CD8-positive, alpha-beta memory T cell (primary cell): ENCODE measurements at places on chromosomes 2 and 18.

DNA sequence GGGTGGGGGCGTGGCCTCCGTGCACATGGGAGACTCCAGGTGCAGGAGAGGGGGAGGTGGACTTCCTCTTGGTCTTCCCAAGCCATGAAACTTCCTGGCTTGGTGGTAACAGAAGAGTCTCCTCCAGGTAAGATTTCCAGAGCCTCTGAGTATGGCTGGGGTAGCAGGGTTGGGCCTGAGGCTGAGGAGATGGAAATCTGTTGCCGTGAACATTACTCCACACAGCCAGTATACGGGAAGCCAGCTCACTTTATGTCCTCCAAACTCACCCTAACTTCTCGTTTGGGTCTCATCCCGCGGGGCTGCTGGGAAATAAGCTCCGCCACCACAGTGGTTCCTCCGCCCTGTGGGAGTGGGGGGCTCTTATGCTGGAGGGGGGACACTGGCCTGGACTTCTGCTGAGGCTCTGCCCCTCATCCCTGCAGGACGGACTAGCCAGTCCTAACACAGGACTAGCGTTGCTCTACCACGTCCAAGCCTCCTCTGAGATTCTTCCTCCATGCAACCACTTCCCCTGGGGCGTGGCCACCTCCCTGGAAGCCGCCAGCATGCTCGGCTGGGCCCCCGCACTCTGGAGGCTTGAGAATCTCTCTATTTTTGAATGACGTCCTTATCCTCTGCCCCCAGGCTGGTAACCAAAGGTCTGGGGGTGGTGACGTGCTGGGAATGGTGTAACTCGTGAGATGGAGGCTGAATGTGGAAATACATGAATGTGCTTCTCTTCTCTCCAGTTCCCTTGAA lies 777 bp upstream of the RAB17 start:
- peak; percentile 17 for DNase-seq

DNA sequence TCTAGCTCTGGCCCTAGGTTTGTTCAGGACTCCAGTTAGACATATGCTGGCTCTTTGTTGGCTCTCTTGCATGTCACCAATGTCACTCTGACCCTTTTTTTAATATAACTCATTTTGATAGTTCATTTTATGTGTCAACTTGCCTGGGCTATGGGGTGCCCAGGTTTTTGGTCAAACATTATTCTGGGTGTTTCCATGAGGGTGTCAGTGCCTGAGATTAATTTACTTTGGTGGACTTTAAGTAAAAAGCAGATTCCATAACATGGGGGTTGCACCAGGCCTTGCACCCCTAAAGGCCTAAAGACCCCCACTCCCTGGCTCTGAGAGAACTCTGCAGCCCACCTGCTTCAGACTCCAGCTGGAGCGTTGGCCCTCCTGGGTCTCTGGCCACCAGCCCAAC lies 48.1 kb upstream of the SNTG2 start:
- DNase-seq, result no peak

GRCh38 chr18:31102025-31102684 lies at the start of gene DSC2:
TSS of gene DSC2 (minus strand) at chr18:31102421. CDS start at chr18:31101971, 450 bp downstream.
- no peak for DNase-seq

DNA sequence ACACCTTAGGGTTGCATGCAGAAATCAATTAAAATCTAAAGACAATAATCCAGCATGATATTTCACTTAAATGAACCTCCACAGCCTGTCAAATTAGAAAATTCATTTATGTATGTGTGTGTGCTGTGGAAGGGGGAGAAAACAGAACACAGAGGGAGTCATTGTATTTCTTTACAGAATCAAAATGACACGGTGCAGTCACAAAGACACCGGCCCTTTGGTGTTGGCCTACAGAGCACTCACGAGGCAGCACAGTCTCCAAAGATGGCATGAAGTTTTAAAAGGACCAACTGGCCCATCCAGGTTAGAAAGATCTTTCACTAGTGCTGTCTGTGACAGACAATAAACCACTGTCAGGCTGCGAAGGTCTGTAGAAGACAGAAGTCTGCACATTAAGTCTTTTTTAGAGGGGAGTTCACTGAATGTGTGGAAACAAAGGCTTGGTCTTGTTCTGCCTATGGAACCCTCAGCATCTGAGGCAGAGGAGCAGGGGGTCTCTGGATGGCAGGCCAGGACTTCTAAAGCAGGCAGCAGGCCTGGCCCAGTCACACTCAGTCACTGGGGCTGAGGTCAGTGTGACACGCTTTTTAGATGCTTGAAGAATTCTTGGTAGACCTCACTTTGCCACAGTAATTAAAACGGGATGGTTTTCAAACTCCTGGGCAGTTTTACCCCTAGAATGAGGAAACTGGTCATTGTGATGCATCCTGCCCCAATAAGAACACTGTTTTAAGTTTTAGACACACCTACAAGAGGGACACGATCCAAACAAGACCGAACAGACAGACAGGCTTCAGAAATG lies 184.9 kb downstream of the AFF3 start:
- no peak for DNase-seq

DNA sequence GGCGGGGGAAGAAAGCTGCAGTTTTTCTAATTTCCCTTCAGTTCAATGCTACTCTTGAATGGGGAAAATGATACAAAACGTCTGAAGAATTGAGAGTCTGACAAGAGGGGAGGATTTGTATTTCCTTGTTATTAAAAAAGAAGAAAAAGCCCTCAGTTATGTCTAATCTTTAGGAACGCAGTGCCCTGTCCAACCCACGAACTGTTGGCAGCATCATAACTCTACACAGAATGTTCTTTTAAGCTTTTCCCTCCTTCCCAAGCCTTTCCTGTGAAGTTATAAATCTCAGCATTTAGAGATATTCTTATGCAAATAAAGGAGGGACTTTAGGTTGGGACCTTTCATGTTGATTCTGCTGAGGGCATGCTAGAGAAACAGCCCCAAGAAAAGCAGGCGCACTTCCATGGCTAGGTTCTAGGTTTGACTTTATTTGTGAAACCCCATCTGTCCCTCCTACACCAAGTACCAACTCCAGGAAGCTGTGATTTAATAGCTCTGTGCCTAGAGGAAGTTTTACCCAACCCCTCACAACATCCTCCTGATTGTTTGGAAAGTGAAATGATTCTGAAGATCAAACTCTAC lies 288.6 kb downstream of the SETBP1 start:
- no peak for DNase-seq

DNA sequence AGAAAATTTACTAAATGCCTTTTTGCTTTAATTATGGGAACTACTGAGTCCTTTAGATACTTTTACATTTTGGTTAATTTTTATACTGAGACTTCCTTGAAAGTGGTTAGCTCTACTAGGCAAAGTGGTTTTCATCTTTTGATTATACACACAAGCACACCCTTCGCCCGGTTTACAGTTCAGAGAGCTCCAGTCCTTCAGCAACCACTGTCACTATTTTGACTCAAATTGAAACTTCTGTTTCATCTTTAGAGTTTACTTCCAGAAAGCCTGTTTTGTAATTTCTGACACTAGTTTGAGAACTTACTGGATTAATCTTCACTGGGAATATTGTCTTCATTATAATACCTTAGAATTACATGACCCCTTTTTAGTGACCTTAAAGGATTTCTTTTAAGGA lies 140.3 kb upstream of the FOSL2 start:
- DNase-seq, result no peak

DNA sequence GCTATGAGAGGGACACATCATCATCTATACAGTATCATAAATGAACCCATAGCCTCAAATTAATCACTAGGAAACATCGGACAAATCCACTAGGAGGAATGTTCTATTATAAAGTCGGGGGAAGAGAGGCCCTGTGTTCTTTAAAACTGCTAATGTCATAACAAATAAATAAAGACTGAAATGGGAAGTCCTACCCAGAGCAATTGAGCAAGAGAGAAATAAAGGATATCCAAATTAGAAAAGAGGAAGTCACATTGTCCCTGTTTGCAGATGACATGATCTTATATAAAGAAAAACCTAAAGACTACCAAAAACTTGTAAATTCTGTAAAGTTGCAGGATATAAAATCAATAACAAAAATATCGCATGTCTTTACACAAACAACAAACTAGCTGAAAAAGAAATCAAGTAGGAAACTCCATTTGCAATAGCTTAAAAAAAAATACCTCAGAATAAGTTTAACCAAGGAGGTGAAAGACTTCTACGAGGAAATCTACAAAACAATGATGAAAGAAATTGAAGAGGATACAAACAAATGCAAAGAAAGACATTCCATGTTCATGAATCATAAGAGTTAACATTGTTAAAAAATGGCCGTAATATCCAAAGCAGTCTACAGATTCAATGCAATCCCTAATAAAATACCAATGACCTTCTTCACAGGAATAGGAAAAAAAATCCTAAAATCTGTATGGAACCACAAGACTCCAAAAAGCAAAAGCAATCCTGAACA lies 30.6 kb downstream of the RTN4 start:
- DNase-seq, result no peak

- no peak for DNase-seq
Measured at GRCh38 chr2:33496726-33497125, 20.3 kb downstream of the RASGRP3 start.

DNA sequence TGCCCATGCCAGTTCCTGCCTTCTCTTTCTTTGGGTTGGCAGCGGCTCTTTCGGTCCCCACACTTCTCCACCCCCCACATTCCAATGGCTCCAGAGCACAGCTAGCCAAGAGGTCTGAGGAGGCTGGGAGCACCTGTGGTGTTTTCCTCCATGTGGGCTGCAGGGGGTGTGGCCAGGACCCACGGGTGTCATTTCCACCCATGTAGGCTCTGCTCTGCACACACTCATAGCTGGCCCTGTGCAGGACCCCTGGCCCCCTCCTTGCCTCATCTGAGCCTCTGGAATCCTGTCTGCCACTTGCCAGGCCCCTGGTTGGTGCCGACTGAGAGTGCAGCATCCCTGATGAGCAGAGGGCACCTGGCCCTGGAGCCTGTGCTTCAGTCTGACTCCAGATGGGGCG lies 46.3 kb downstream of the DYSF start:
- DNase-seq, result no peak

DNA sequence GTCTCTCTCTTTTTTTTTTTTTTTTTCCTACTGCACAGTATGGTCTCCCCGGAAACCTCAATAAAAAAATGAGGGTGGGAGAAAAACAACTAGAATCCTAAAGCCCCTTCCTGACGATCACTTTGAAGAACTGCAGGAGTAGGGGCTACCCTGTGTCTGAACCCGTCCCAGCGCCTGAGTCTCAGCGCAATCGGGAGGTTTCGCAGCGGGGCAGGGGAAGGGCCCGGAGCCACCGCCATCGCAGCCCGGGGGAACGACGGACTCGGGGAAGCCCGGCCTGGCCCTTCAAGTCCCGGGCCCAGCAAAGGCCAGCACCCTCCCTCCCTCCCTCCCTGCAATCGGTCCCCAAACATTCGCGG lies 411 bp downstream of the NARS1 start:
- DNase-seq, result no peak

DNA sequence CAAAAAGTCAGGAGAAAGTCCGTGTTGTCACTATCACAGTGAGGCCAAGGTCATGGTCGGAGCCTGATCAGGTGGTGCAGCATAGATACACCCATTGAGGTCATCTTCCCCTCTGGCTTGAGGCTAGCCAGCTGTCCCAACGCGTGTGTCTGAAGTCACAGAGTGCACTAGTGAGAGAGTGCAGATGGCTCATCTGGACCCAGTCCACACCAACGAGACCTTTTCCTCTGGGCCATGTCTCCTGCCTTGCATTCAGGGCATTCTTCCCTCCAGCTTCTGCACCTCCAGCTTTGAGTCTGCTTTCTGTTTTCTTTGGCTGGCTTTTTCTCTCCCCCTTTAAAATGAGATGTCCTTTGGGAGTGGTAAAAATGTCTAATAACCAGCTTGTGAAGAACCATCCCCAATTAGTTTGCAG lies 146.9 kb downstream of the TDRD15 start:
- no peak for DNase-seq

GRCh38 chr2:114389021-114389420 lies 53.4 kb upstream of the DPP10 start:
- DNase-seq, result no peak

DNA sequence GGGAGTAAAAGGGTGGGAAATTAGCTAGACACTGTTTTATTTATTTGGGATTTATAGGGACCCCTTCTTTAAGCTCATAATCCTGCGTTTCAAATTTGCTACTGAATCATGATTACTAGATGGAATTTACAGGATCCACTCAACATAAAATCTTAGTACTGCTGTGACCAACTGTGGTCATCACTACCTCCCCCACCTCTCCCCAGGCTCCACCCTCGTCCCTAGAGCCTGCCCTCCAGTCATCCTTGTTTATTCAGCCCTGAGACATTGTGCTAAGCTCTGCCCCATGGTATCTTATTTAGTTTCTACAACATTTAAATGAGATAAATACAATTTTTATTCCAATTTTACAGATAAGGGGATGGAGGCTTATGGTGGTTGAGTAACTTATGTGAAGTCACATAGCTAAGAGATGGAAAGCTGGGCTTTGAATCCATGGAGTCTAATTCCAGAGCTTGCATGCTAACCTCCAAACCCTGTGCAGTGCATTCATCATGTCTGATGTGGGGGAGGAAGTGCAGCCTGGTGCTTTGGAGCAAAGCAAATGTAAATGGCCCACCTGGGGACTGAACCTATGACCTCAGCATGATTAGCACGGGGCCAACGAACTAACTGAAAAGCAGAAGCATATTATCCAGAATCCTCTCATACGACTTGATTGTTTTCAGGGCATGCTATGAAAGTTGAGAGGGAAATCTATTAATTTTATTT lies 502.4 kb downstream of the TMEM182 start:
- no peak for DNase-seq

GRCh38 chr18:76553715-76554546 lies 58.9 kb upstream of the ZNF516 start:
- no peak for DNase-seq

- DNase-seq, result no peak
Measured at GRCh38 chr2:111716905-111717775, 166.9 kb downstream of the ANAPC1 start.

- no peak for DNase-seq
Measured at GRCh38 chr18:62325806-62326645, 916 bp downstream of the TNFRSF11A start.
